Smooth muscle cell of trachea (primary cell): ENCODE measurements at places on chromosomes 3 and 15. TPM values are rescaled to one million over a fixed set of nuclear protein-coding genes. Genes with fewer than 3 reads are reported as not detected.

C2CD4A gene
- total RNA-seq, result not detected in 2 replicates

AKAP13 gene
- total RNA-seq, result 68.1 and 88.7 TPM in 2 replicates

PLCL2 gene
- total RNA-seq, result 19.8 and 20.5 TPM in 2 replicates

LRTM1 gene
- not detected in 2 replicates for total RNA-seq

DNAH12 gene
- under 0.01 and 0.17 TPM in 2 replicates for total RNA-seq

AP3B2 gene
- total RNA-seq, result 0.15 and 1.5 TPM in 2 replicates

ACKR2 gene
- 0.15 and 0.17 TPM in 2 replicates for total RNA-seq

CD276 gene
- 170 and 216 TPM in 2 replicates for total RNA-seq

GCNT3 gene
- 0.33 and 1.7 TPM in 2 replicates for total RNA-seq

ISG20 gene
- 2.5 and 4.8 TPM in 2 replicates for total RNA-seq

PDZRN3 gene
- total RNA-seq, result 51.2 and 78.2 TPM in 2 replicates

CCDC71 gene
- total RNA-seq, result 21.8 and 31.1 TPM in 2 replicates

NR2E3 gene
- 0.29 TPM in 1 of 2 replicates, not detected in the other for total RNA-seq

NPHP3 gene
- total RNA-seq, result 25.0 and 44.1 TPM in 2 replicates

LDHAL6B gene
- not detected in 2 replicates for total RNA-seq

GRAMD1C gene
- total RNA-seq, result 3.8 and 7.1 TPM in 2 replicates

EXD1 gene
- under 0.01 TPM in 1 of 2 replicates, not detected in the other for total RNA-seq

AQP9 gene
- not detected in 2 replicates for total RNA-seq

TRIM71 gene
- total RNA-seq, result not detected in 2 replicates

WDR93 gene
- total RNA-seq, result not detected in 2 replicates

TGM4 gene
- total RNA-seq, result not detected in 2 replicates

SLC12A8 gene
- 5.4 and 10.9 TPM in 2 replicates for total RNA-seq

LINGO1 gene
- total RNA-seq, result not detected in 2 replicates

TMA7 gene
- total RNA-seq, result 178 and 359 TPM in 2 replicates

FOXB1 gene
- not detected in 2 replicates for total RNA-seq

NCKIPSD gene
- 11.8 and 25.1 TPM in 2 replicates for total RNA-seq

TRIM42 gene
- not detected in 2 replicates for total RNA-seq

CFAP100 gene
- total RNA-seq, result not detected in 2 replicates

C3orf49 gene
- total RNA-seq, result not detected in 2 replicates

CHDH gene
- total RNA-seq, result 0.15 and 0.99 TPM in 2 replicates

ZIC1 gene
- not detected in 2 replicates for total RNA-seq

IMPG2 gene
- 0.29 and 0.33 TPM in 2 replicates for total RNA-seq

CCR3 gene
- 0.33 TPM in 1 of 2 replicates, not detected in the other for total RNA-seq

NANOGP8 gene
- total RNA-seq, result 0.15 and 0.33 TPM in 2 replicates

TRPM1 gene
- not detected in 2 replicates for total RNA-seq

SPPL2A gene
- 88.1 and 94.3 TPM in 2 replicates for total RNA-seq

TMCO5A gene
- not detected in 2 replicates for total RNA-seq

SLC2A2 gene
- total RNA-seq, result not detected in 2 replicates

RTP3 gene
- not detected in 2 replicates for total RNA-seq

CTDSPL2 gene
- 40.5 and 55.4 TPM in 2 replicates for total RNA-seq

CYB561D2 gene
- total RNA-seq, result 29.6 and 38.5 TPM in 2 replicates

C3orf38 gene
- 23.3 and 24.9 TPM in 2 replicates for total RNA-seq

MED12L gene
- 0.33 and 0.44 TPM in 2 replicates for total RNA-seq

SMCO1 gene
- total RNA-seq, result not detected in 2 replicates

CA12 gene
- total RNA-seq, result 94.0 and 255 TPM in 2 replicates

CPNE9 gene
- total RNA-seq, result not detected in 2 replicates

LAMB2 gene
- total RNA-seq, result 580 and 1,305 TPM in 2 replicates

TAGLN3 gene
- 0.87 and 0.99 TPM in 2 replicates for total RNA-seq
